Activated T-cell treated with anti-CD3 and anti-CD28 coated beads for 1 hour (primary cell): ENCODE measurements at places on chromosomes 7 and 10.

- no peak for DNase-seq
Measured at GRCh38 chr7:82289152-82289535, 154.4 kb downstream of the CACNA2D1 start.

- DNase-seq = no peak
Measured at GRCh38 chr10:103933557-103934121, 15.7 kb upstream of the STN1 start.

DNA sequence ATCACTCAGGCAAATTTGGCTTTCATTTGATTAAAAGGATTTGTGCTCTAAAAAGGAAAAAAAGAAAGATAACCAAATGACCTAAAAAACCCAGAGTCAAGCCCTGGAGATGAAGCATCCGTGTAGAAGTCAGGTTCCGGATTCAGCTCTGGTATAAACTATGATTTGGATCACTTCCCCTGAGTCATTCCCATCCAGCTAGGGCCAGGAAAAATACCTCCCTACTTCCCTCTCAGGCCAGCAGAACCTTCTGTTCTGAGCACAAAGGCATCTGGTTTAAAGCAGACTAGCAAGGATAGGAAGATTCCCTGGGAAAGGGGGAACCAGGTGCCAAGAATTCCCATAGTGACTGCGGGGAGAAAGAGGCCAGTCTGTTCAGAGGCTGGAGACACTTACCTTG, 25.7 kb upstream of the NDST2 start:
- DNase-seq = no peak

DNA sequence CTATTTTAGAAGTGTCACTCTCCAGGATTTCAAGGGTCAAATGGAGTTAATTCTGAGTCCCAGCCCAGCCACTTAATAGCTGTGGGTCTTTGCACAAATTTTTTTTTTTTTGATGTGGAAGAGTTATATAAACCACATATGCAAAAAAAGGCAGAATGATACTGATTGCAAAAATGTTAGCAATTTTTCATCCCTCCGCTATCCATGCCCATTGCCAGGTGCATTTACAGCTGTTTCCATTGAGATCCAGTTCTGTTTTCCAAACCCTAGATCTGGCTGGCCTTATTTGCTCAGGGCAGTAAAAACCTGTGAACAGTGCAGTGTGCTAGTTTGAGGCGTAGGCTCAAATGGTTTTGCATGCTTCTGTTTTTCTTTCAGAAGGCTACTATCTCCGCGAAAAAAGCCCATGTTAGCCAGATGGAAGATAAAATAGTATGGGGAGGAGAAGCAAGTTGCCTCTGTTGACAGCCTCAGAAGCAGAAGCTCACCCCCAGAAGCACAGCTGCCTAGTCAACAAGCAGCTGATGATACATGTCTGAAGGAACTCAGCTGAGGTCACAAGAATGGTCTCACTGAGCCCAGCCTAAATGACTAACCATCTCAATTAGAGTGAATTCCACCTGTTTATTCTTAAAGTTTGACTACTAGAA, 997 bp upstream of the ZNF138 start:
- no peak for DNase-seq

DNA sequence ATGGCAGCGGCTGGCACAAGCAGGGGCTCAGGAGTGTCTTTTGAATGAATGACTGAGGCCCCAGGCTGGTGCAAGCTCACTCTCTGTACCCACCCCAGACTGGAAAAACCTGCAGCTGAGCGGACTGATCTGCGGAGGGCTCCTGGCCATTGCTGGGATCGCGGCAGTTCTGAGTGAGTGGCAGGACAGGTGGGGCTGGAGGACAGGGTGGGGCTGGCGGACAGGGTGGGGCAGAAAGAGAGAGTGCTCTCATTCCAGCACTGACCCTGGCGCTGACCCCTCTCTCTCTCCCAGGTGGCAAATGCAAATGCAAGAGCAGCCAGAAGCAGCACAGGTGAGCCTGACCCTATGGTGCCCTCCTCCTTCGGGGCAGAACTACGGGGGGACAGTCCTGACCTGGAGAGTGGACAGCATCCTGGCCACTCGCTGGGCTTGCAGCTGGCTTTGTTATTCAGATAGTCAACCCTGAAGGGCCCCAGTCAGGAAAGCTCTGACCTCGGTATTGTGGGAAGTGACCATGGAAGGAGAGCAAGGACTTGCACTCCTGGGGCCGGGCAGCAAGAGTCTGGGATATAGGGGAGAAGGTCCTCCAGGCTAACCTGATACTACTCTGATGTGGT, 4.1 kb downstream of the FXYD4 start:
- DNase-seq = no peak

- peak; percentile 77 for DNase-seq
Measured at GRCh38 chr7:151017953-151018420, 6.3 kb downstream of the ATG9B start.

GRCh38 chr7:31937982-31938381, 132.2 kb downstream of the PDE1C start:
- no peak for DNase-seq

DNA sequence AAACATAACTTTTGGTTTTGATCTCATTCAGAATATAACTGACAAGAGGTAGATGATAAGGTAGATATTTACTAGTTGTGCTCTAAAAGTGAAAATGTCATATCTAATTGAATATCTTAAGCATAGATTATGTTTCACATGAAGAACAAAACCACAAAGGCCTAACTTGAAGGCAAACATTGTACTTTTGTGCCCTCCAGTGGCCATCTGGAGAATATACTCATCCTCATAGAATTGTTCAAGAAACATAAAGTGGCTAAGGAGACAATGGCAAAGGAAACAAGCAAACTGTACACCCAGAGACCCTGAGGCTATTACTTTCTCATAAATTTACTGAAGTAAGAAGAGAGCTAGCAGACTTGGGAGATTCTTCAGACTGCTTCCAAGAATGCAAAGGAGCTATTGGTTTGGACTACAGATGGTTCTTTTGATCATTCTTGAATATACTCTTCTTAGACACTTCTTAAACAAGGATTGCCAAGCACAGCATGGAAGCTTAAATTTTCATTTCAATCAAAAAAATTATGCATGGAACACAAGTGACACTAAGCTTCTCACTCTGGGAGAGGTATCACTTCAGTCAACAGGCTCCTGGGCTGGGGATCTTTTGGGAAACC, 98.2 kb upstream of the DKK1 start:
- DNase-seq = peak; percentile 7

- no peak for DNase-seq
Measured at GRCh38 chr10:110803239-110803749, 68.4 kb upstream of the PDCD4 start.

DNA sequence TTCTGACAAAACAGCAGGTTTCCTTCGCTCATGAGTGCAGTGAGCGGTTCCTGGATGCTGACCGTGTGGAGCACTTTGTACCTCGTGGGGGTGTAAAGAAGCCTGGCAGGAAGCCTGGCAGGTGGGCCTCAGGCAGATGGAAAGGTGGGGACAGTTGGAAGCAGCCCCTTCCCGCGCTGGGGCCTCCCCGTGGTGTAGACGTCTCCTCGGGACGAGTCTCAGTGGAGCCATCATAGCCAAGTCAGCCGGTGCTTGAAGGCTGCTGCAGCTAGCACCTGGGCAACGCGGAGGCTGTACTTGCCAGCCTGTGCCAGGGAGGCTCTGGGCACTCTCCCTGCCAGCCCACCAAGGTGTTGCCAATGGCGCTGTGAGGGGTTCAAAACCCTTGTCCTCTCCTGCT, 154.5 kb downstream of the WDR37 start:
- DNase-seq = no peak

DNA sequence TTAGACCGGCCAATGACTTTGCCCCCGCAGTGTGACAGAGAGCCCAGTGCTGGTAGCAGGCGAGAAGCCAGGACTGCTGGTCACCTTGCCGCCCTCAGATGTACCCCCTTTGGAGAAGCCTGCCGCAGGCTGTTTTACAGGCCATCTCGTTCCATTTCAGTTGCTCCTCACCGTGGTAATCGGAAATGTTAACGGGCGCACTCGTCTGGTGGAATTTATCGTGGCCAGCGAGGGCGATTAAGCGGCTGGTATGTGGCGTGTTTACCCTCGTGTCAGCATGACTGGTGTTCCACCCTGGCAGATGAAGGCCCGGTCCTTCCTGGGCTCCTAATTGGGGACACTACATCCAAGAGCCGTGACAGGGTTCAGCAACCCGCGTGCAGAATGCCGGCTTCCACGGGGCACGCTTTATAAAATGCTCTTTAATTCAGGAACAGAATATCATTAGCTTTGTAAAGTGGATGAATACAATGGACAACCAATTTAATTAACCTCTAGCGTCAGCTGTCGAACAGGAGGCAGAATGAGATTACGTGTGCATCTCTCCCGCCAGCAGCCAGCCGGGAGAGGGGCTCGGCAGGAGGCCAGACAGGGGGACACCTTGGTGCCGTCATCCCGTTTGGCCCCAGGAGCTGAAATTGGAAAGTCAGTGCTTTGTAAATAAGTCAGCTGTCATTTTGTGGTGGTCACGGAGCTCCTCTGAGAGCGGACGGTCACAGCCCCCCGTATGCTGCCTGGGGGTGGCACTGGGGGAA, 108.3 kb downstream of the NKX6-2 start:
- no peak for DNase-seq

DNA sequence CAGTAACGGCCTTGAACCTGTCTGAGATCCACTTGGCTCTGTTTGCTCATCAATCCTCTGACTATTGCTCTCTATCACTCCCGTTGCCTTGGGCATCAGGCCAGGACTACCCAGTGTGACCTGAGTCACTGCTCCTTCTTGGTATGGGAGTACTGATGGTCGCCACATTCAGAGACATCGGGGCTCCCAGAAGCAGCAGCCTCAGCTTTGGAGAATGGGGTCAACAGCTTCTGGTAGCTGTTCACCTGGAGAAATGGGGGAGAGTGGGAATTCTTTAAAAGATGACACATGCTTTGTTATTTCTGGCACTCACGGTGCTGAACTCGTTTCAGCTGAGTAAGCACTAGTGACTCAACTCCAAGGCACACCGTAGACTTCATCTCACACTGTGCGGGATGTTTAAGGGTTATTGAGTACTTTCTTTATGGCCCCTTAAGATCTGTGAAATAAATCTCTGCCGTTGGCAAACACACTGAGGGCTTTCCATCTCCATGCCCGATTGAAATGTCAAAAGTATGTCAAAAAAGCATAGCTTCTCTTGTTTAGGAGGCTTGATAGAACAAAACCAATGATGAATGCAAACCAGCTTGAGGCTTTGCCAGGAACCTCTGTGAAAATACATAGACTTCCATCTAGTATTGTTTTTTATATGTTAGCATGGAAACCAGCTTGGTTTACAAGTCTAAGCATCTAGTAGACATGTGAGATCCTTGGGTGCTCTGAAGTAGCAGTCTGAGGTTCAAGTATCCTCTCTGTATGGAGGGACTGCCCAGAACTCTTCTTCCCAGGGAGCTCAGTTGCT, 333.1 kb downstream of the CXCL12 start:
- no peak for DNase-seq

DNA sequence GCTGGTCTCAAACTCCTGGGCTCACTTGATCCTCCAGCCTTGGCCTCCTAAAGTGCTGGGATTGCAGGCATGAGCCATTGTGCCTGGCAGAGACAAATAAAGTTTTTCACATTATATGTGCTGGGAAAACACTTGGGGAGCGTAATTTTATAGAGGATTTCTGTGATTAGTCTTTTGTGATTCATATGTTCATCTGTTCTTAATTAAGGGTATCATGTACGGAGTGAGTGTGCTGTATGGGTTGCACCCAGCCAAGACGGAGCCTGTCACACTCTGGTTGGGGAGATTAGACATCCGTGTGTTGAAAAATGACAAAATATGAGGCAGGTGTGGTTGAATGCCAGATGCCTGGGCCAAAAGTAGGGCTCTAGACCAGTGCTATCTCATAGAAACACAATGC, 10.3 kb downstream of the ADRB1 start:
- DNase-seq = no peak

DNA sequence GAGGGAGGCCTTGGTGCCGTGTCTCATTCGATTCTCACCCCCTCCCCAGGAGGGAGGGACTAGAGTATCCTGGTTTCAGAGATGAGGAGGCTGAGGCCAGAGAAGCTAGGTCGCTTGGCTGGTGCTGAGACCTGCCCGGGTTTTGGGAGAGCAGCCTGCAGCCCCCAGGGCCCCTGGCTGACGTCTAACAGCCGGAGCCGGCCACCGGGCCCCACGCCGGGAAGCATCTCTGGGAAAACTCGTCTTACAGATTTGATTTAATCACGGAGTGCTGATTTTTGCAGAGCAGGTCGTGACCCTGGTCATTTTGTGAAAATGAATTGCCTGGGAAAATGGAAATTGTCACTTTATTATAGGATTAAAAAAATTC, 97.5 kb downstream of the MICALL2 start:
- no peak for DNase-seq

DNA sequence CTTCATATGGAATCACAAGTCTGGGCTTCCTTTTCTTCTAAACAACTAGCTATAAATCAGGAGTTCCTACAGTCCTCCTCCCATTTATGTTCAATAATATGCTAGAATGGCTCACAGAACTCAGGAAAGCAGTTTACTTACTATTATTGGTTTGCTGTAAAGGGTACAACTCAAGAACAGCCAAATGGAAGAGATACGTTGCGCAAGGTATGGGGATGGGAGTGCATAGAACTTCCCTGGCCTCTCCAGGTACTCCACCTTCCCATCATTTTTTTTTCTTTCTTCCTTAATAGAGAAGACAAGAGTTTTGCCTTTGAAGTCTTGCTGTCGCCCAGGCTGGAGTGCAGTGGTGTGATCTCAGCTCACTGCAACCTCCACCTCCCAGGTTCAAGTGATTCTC, 27.1 kb upstream of the SEMA4G start:
- DNase-seq = no peak

DNA sequence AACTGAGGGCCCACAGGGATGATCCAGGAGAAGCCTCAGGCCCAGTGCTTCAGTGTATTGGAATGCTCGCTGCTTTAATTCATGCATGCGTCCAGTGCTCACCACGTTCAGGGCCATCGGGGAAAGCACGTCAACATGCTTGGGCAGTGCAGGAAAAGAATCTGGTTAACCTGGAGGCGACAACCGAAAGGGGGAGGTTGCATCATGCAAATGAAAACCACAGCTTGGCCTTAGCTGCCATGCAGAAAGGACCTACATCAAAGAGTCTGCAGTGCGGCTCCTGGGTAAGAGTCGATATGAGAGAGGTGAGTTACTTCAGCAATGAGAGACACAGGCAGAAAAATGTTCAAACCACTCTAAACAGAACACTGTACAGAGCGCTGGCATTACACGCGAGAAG, 440.1 kb downstream of the KCNMA1 start:
- no peak for DNase-seq

DNA sequence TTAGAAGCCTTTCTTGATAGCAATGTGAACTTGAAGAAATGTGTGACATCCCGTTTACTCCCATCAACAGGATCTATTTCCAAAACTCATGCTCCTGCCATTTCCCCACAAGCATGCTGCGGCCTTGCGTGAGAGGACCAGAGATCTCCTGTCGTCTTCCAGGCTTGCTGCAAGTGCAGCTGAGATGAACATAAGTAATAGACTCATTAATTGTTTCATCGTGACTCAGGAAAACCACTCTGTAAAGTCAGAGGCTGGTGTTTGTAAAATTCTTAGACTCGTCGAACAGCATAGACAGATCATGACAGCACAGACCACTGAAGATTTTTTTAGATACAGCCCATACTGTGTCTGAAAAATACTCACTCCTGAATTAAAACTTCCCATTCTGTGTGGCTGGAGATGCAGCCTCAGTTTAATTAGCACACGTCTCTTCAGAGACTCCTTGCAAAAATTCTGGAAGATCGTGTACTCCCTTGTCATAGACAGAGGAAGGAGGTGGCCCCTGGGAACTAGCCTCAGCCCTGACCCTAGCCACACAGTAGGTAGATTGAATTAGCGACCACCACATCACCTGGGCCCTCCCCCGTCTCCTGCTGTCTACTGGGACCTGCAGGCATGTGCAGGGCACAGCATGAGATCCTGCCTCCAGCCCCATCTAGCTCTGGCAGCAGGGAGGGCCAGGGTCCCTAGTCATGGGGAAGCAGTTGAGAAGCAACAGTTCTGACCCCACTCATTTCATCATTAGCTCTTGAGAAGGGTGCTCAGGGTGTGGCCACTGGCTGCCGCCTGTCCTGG, 226.0 kb downstream of the CELF2 start:
- DNase-seq = no peak
